LHCN-M2 (cell line): ENCODE measurements at places on chromosomes 3 and 15.

GRCh38 chr3:9666704-9667445, 17.6 kb downstream of the MTMR14 start:
- DNase-seq: peak; percentile 23

DNA sequence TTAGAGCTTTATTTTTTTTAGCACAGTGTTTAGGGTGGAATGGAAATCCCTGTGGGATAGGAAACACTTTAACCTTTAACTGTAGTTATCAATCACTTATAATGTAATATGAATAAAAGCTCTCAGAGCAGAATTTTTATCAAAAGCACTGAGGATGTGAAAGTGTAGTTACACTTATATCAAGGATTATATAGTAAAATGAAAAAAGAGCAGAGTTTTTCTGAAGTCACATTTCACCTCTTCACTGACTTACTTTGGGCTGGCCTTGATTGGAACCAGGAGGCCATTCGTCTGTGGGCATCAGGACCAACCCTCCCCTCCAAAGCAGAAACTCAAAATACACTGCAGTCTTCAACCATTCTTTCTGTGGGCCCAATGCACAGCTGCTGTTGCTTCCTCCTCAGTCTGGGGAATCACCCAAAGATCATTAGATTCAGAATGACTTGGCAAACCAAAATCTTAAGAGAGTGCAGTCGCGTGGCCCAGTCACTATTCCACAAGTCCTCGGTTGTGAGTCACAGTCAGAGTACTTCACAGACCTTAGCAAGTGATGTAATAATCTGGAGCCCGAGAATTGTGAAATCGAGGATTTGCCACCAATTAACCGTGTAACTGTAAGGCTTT, 132.6 kb upstream of the COL8A1 start:
- DNase-seq: peak; percentile 97

DNA sequence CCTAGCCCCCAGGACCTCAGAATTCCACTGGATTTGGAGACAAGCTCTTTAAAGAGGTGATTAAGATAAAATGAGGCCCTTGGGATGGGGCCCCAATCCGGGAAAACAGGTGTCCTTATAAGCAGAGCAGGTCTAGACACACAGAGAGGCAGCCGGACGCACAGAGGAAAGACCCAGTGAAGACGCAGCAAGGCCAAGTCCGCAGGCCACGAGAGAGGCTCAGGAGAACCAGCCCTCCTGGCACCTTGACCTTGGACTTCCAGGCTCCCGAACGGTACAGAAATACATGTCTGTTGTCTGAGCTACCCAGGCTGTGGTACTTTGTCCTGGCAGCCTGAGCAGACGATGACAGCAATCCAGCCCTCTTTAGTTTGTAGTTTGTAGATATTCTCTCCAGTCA, 324.5 kb downstream of the OCA2 start:
- no peak for DNase-seq

DNA sequence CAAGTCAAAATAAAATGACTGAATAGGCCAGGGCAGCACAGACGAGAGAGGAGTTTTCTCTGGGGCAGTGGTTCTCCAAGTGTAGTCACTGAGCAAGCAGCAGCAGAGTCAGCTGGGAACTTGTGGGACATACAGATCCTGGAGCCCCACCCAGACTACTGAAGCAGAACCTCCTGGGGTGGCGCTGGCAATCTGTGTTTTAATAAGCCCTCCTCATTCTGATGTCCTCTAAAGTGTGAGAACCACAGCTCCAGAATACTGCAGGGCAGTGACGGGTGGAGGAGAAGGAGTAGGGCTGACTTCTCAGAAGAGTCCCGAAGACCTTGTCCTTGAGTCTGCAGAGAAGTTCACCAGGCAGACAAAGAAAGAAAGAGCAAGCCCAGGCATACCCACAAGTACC, 251.3 kb upstream of the HES1 start:
- DNase-seq: no peak

DNA sequence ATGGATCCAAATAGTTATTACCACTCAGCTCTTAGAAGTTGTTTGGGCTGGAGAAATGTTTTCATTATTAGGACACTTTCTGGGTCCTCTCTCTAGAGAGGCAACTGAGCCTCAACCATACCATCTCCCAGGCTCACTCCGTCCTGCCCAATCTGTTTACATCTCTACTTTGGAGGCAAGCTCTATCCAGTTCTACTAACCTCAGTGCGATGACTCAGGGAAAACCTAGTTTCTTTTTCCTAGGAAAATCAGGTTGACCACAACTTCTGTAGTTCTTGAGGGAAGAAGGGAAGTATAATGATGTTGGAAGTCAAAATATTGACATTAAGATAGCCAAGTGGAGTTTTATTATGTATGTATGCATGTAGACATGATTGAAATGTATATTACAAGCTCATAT, 40.4 kb downstream of the LPP start:
- DNase-seq: peak; percentile 60

GRCh38 chr3:34132069-34132692, 333.8 kb downstream of the PDCD6IP start:
- no peak for DNase-seq
